Brain pericyte (primary cell): ENCODE measurements at places on chromosomes 12 and 14.

- no peak for DNase-seq
These were observed 2.1 kb upstream of the GPD1 start for GRCh38 chr12:50101663-50102062.

DNA sequence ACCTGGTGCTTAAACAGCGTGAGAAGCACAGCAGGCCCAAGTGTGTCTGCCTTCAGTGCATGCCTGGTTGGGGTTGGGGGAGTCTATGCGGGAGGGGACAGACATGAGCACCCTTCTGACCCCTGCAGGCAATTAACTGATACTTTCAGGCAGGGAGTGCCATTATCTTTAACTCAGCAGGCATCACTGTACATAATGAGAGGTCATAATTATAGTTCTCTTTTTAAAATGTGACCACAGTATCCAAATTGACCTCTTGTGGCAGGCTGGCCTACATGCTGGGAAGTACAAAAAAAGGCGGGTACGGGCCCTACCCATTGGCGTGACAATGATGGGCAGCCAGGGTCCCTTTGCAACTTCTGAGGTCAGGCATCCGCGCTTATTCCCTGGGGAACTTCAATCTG is 209.1 kb downstream of the FOXN3 start:
- DNase-seq, result no peak

- no peak for DNase-seq
These were observed 133.5 kb downstream of the KTN1 start for GRCh38 chr14:55713486-55713885.

GRCh38 chr12:93857279-93857938 is 180.2 kb downstream of the CRADD start:
- DNase-seq, result no peak

DNA sequence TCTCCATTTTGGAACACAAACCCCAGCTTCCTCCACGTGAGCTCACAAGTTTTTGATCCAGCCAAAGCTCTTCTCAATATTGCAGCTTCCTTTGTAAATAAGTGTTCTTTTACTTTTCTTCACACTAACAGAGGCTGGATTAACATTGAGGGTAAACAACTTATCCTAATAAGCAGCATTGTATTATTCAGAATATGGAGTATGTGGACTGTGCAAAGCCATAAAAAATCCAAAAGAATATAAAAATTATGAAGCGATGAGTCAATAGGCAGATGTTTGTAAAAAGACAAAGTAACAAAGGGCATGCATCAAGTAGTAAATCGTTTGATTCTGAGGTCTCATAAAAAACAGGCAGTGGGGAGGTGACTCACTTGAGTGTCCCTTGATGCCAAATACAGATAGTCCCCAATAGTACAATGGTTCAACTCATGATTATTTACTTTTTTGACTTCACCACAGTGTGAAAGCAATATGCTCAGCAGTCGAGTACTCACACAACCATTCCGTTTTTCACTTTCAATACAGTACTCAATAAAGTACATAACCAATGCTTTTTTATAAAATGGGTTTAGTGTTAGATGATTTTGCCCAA is 23.1 kb upstream of the KCNK10 start:
- DNase-seq, result no peak

DNA sequence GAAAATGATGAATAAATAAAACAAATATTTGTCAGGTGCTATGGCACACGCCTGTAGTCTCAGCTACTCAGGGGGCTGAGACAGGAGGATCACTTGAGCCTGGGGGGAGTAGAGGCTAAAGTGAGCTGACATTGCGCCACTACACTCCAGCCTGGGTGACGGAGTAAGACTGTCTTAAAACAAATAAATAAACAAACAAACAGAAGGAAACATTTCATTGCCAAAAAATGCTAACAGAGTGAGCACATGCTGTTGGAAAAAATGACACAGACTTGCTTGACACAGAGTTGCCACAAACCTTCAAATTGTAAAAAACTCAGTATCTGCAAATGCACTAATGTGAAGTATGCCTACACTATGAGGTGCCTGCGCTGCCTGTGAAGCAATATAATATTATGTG is 50.8 kb upstream of the AP4S1 start:
- no peak for DNase-seq
